ENCODE measurements at places on chromosomes 1 and 21. TPM values are rescaled to one million over a fixed set of nuclear protein-coding genes. Genes with fewer than 3 reads are reported as not detected.

- DNase-seq, result no peak
These were observed 25.6 kb downstream of the CLIC4 start for GRCh38 chr1:24770881-24771280.

- DNase-seq, result no peak
These were observed 27.6 kb upstream of the ARHGAP29 start for GRCh38 chr1:94265011-94265422.

DNA sequence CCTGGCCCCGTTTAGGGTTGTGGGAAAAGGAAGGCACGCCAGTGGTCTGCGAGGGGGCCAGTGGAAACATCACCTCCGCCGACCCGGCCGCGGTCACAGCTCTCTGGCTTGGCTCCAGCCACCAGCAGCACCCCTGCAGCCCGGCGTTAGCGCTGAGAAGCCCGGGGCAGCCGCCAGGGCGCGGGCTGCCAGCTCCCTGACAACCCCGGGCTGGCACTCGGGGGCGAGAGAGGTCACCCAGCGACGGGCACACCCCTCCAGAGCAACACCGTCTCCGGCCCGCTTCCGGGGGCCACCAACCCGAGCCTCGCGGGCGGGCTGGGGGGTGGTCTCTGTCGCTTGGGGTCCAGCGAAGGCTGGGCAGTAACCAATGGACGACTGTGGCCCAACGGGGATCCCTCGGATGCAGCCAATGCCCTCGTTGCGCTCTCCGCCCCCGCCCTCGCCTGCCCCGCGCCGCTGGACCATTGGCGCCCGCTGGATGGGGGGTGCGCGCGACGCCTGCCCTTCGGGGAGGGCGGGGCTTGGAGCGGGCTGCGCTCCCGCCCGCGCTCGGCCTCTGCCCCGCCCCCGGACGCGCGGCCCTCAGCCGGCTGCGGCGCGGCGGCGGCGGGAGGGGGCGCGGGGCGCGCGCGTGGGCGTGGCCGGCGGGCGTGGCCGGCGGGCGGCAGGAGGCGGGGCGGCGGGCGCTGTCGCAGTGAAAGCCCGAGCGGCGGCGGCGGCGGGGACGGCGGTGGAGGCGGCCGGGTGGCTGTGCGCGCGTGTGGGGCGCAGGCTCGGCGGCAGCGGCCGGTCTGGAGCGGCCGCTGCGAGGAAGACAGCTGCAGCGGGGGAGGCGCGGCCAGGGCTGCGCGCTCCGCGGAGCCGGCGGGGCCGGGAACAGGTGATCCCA lies at the start of gene MAN1C1:
TSS of gene MAN1C1 (plus strand) at position 697 of the 892 bp plus-strand sequence. CDS start 1,007 bp downstream, outside the sequence.
- DNase-seq, result peak; percentile 87

- DNase-seq, result peak; percentile 27
These were observed 52.8 kb upstream of the RPL11 start for GRCh38 chr1:23638786-23639241.

DNA sequence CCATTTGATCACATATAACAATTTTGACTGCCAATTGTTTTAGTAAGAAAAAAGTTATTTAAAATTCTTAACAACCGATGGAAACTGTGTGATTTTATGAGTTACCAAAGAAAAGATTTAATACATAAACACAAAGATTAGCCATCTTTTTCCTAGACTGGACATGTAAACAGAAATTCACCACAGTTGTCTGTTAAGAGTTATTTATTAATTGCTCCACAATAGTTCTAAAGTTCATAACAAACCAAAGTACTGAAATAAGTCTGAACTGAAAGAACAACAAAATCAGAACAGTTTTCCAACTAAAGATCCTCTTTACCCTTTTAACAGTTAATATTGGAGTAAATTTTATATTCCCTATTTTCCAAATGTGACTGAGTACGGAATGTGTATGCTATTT lies 8.6 kb downstream of the ZNF281 start:
- DNase-seq, result no peak

Gene ZBTB17
- 28.8 TPM for total RNA-seq
